Activated naive CD8-positive, alpha-beta T cell treated with anti-CD3 and anti-CD28 coated beads for 36 hours (primary cell): ENCODE measurements at places on chromosomes 3 and 15.

DNA sequence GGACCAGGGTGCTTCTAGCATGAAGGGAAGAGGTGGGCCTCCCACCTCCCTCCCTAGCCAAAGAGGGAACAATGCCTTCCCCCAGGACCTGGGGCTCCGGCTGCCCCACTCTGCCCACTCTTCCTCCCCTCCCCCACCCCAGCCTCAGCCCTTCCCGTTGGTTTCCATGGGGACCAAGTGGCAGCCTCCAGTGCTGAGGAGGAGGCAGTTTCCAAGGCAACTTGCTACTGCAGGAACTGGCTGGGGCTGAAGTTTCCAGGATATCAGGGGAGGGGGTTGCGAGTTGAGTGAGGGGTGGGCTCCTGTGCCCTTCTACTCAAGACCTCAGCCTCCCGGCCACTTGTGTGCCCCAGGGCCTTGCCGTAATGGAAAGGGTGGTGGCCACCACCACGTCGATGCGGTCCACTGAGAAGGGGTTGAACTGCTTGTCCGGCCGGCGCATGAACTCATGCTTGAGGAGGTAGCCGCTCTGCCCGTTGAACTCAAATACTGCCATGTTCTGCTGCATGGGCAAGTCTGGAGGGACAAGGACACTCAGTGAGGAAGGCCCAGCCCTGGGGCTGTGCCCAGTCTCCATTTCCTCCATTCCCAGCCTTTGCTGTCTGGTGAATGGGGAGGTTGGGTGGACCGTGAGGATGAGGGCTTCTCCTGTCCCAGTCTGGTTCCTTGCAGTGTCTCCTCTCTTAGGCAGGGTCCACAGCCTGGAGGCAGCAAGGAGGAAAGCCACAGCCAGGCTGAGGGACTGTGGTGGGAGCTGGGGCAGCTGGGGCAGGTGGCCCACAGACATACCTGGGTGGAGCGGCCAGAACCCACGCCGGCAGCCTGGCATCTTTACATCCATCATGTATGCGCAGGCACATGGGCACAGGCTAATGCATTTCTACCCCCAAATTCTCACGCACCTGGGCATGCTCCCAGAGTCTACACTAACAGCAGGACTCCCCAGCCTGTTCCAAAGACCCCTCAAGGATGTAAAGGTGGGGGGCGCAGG lies 11.3 kb upstream of the ANKRD63 start:
- DNase-seq = no peak

- no peak for DNase-seq
Observed at GRCh38 chr3:9508781-9509180, 44.8 kb downstream of the LHFPL4 start.

GRCh38 chr3:195153130-195153529 lies 117.8 kb downstream of the XXYLT1 start:
- DNase-seq = no peak

DNA sequence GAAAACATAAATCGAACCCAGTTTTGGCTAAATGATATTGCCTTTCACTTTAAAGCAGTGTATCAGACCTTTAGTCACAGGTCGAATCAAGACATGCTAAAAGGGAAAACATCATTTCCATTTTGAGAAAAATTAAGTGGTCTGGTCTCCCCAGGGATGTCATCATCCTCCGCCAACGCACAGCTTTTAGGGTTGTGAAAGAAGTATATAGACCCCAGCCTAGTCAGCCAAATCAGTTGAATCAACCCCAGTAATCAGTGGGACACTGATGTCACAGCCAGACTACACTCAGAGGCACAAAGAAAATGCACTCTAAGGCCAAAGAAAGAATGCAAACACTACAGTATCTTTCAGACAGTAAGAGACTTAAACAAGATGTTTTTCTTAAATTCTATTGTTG lies 187.4 kb downstream of the ZIC4 start:
- DNase-seq = no peak

- no peak for DNase-seq
Observed at GRCh38 chr3:7144697-7145308, 283.9 kb downstream of the GRM7 start.

DNA sequence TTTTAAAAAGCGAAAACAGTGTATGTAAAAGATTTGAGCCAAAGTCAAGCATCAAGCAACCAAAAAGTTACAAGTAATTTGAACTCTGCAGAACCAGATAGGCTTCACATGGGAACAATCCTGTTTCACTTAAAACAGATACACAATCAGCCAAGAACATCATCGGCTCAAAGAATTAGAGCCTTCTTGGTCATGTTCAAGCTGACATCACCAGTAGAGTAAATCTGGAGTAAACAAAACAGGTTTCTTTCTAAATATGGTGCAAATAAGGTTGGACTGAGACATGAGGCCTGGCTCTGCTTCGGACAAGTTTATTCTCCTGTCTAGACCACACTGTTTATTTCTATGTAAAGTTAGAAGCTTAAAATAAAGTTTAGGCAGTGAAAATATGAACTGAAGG lies 116.0 kb downstream of the GMNC start:
- no peak for DNase-seq

- no peak for DNase-seq
Observed at GRCh38 chr3:53816425-53816824, 29.8 kb downstream of the CHDH start.

DNA sequence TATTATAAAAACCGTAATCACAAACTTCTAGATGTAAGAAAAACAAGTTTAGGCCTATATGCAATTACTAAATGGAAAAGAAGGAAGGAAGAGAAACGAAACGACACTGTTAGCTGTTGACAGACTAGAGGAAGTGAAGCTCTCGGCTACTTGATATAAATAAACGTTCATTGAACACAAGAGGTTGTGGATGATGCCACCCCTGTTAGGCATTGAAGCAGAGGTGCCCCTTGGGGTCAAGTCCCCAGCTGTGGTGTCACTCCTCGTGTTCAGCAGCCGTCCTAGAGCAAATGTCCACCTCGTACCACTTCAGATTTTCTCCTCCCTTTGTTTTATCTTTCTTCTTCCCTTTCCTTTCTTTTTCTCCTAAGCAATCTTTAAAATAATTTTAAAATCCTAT lies 146.5 kb upstream of the UBE2E1 start:
- no peak for DNase-seq
